Neural progenitor cell (in vitro differentiated cells): ENCODE measurements at places on chromosomes 13 and 19. TPM values are rescaled to one million over a fixed set of nuclear protein-coding genes. Genes with fewer than 3 reads are reported as not detected.

DNA sequence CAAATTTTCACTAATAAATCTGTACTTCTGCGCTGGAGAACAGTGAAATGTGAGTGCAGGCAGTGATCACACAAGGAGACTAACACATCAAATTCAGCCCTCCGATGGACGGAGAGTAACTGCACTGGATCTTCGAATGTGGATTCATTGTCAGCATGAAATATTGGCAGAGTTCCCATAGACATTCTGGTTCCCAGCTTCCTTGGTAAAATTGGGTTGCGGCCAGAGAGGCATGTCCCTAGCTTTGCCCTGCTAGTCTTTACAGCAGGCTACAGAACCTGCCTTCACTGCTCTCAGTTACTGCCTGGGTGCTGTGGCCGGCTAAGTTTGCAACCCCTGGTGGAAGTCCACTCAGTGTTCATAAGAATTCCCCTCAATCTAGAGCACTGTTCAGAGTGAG lies 32.3 kb upstream of the UQCRFS1 start:
- no peak overlapping the region for H3K27ac ChIP-seq
- no peak overlapping the region for H3K4me3 ChIP-seq
- no peaks in the 10 kb centered on the region for H3K36me3 ChIP-seq
- no peaks in the 10 kb centered on the region for H3K4me1 ChIP-seq
- no peaks in the 10 kb centered on the region for H3K27me3 ChIP-seq
- DNase-seq: no peak

GRCh38 chr19:5154129-5154798 lies 185.4 kb downstream of the KDM4B start:
- H3K27me3 ChIP-seq: no peaks in the 10 kb centered on the region
- H3K4me1 ChIP-seq: peaks cover 43% of the 10 kb centered on the region
- H3K4me3 ChIP-seq: no peak overlapping the region
- peak overlapping the region; percentile 38 for H3K27ac ChIP-seq
- DNase-seq: peak; percentile 64

The C5AR1 gene
- total RNA-seq: 0.06 TPM in 1 of 2 replicates, not detected in the other

DNA sequence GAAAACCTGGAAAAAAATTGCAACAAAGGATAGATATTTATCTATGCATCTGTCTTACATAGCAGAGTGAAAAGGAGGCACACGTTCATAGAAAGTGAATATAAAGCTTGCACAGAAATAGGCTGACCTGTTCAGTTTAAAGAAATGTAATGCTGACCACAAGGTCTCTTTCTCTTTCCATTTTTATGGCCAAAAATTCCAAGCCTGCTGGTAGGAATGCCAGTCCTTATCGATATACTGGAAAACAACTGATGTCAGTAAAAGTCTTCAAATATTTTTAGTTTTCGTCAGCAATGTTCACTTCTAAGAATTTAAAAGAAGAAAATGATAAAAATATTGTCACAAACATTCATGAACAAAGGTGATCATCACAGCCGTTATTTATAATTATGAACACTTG lies 59.0 kb upstream of the MCF2L start:
- peaks cover 32% of the 10 kb centered on the region for H3K4me1 ChIP-seq
- no peaks in the 10 kb centered on the region for H3K36me3 ChIP-seq
- H3K27me3 ChIP-seq: no peaks in the 10 kb centered on the region
- no peak overlapping the region for H3K4me3 ChIP-seq

The LSR gene
- total RNA-seq: 27.1 and 78.4 TPM in 2 replicates
